ENCODE measurements at places on chromosomes 3 and 15. TPM values are rescaled to one million over a fixed set of nuclear protein-coding genes. Genes with fewer than 3 reads are reported as not detected.

The PGBD4 gene
- total RNA-seq = 1.1 TPM

The TTC23 gene
- total RNA-seq = 18.6 TPM

The DNAH1 gene
- total RNA-seq = 5.8 TPM

The PAQR5 gene
- total RNA-seq = 0.09 TPM

The CRABP1 gene
- total RNA-seq = not detected

The ITGA11 gene
- total RNA-seq = 0.18 TPM

The NCK1 gene
- total RNA-seq = 52.2 TPM

The CLPX gene
- 41.4 TPM for total RNA-seq

The PLA1A gene
- total RNA-seq = not detected

The PLSCR5 gene
- not detected for total RNA-seq

The SLC25A20 gene
- total RNA-seq = 7.9 TPM

The CHRD gene
- 0.53 TPM for total RNA-seq

The ST3GAL6 gene
- total RNA-seq = 17.7 TPM

The SYNPR gene
- total RNA-seq = not detected

The CMTM8 gene
- total RNA-seq = 7.3 TPM

The SPINT1 gene
- total RNA-seq = 4.2 TPM

The NUDT16 gene
- 29.7 TPM for total RNA-seq

The VILL gene
- total RNA-seq = 6.9 TPM

The LRRC2 gene
- total RNA-seq = 0.39 TPM

The ICE2 gene
- 57.0 TPM for total RNA-seq

The SKOR1 gene
- 0.15 TPM for total RNA-seq

The ZBTB47 gene
- 14.5 TPM for total RNA-seq

The DZIP1L gene
- 14.6 TPM for total RNA-seq

The ACKR2 gene
- total RNA-seq = not detected

The NIPA2 gene
- 75.7 TPM for total RNA-seq

The RAB8B gene
- total RNA-seq = 52.5 TPM

The POPDC2 gene
- total RNA-seq = not detected

The ACTC1 gene
- total RNA-seq = not detected

The RASGRP1 gene
- total RNA-seq = 0.38 TPM

The RCN2 gene
- total RNA-seq = 69.8 TPM

The FBXW12 gene
- total RNA-seq = not detected

The GTF2A2 gene
- total RNA-seq = 128 TPM

The RTP1 gene
- total RNA-seq = not detected

The TMEM89 gene
- total RNA-seq = not detected

The PPP2R3A gene
- 14.6 TPM for total RNA-seq

The HDGFL3 gene
- total RNA-seq = 155 TPM

The SCN11A gene
- not detected for total RNA-seq

The PLD1 gene
- 108 TPM for total RNA-seq

The TMEM40 gene
- total RNA-seq = not detected

The GCSAM gene
- total RNA-seq = not detected

The MYO5C gene
- 19.4 TPM for total RNA-seq

The CLK3 gene
- 75.5 TPM for total RNA-seq

The PYGO1 gene
- total RNA-seq = 7.6 TPM

The CPNE4 gene
- not detected for total RNA-seq

The SLC15A2 gene
- total RNA-seq = 0.60 TPM

The UBA7 gene
- total RNA-seq = 41.9 TPM

The SLC12A1 gene
- not detected for total RNA-seq

The DZIP3 gene
- total RNA-seq = 7.1 TPM

The RAB27A gene
- 30.9 TPM for total RNA-seq

The A4GNT gene
- not detected for total RNA-seq

The HRG gene
- total RNA-seq = not detected

The CPLX3 gene
- not detected for total RNA-seq

The CCDC51 gene
- 9.8 TPM for total RNA-seq

The MAGI1 gene
- total RNA-seq = 47.7 TPM

The ABCF3 gene
- total RNA-seq = 65.6 TPM

The MME gene
- 10.5 TPM for total RNA-seq

The ANKUB1 gene
- total RNA-seq = not detected

The DOCK3 gene
- 0.16 TPM for total RNA-seq

The SPTBN5 gene
- total RNA-seq = 19.0 TPM

All from endothelial cell of umbilical vein (primary cell).